ENCODE measurements at places on chromosomes 7 and 10. TPM values are rescaled to one million over a fixed set of nuclear protein-coding genes. Genes with fewer than 3 reads are reported as not detected.

The CPN1 gene
- total RNA-seq, result not detected

GRCh38 chr10:4450169-4450568 is 375.8 kb upstream of the AKR1E2 start:
- DNase-seq, result no peak

DNA sequence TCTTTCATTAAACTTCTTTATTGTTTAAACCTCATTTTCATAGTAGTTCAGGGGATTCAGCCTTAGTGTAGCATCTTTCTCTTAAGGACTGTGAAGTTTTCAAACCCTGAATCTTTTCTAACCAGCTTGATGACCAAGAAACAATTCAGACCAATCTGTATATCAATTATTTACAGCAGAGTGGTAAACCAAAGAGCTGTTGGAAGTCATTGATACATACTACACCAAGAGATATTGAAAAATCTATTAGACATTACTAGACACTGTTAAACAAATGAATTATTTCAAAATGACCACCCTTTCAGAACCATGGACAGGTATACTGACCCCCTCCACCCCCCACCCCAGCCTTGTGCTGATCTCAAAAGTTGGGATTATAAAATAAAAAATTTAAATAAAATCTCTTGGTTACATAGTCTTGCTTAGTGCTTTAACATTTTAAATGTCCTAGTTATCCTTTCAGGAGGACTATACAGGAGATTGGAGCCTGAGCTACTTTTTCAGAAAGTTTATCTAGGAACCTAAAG is 143.9 kb upstream of the LSM8 start:
- no peak for DNase-seq

DNA sequence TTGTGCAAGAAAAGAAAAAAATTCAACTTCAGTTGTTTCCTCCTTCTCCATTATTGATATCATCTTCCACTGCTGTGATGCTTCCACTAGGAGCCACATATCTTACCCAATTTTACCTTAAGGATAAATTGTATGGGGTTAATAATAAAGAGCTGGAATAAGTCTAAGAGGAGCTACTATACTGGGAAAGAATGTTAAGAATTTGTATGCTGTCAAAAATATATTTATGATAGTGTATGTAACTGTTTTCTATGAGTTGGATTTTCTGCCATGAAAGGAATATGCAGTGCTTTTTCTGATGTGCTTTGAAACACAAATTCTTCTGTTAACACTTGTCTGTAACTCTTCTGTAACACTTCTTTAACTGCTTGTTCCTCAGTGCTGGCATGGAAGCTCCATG is 219.1 kb downstream of the VTI1A start:
- no peak for DNase-seq

DNA sequence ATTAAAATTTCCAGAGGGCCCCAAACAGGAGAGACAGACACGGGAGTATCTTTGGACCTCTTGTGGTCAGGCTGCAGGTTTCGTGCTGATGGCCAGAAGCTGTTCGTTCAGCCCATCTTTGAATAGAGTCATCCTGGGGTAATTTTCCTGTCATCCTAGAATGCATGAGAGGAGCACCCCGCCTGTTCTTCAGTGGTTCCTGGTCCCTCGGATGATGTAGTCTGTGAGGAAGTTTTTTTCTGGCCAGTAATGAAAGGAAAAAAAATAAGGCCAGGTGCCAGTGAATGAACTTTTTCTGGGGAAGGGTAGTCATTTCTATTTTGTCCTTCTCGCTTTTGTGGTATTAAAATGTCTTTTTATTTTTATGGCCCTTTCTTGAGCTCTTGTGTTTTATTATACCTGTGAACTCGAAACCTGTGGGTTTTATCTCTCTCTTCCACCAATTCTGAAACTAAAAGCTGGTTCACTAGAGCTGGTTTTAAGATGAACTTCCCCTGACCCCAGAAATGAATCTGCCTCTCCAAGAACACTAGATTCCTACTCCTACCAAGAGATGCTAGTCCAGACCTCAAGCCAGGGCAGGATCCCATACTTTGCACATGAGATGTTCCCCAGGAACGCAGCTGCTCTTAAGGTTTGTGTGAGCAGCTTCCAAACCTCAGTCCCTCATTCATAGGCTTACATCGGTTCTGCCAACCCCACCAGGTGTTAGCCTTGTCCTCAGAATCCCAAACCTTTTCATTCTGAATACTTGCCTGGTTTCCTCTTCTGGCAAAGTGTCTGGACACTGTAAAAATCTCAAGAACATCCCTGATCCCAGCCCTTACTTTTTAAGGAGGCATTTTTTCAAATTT is 15.4 kb upstream of the MEST start:
- DNase-seq, result no peak

The PSD gene
- 1.4 TPM for total RNA-seq

The HABP2 gene
- not detected for total RNA-seq

GRCh38 chr7:380139-380485 is 90.1 kb downstream of the FOXL3 start:
- no peak for DNase-seq

DNA sequence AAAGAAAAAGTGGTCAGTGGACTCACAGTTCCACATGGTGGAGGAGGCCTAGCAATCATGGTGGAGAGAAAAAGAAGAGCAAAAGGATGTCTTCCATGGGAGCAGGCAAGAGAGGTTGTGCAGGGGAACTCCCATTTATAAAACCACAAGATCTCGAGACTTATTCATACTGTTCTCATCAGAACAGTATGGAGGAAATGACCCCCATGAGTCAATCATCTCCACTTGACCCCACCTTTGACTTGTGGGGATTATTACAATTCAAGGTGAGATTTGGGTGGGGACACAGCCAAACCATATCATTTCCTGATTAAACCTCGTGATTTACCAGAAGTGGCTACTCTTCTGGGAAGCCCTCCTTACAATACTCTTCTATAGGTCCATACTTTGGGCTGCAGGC is 160.1 kb downstream of the SORCS1 start:
- no peak for DNase-seq

The MLXIPL gene
- not detected for total RNA-seq

Data from activated CD4-positive, alpha-beta memory T cell treated with anti-CD3 and anti-CD28 coated beads, Interleukin-2, amount 10 ng/mL, durations not matched to agents 7 days and 5 days (primary cell).